Right atrium auricular region (tissue), 2 donors: ENCODE measurements at places on chromosomes 7 and 10. TPM values are rescaled to one million over a fixed set of nuclear protein-coding genes. Genes with fewer than 3 reads are reported as not detected.

- DNase-seq = peak; percentile 58
These were observed 766 bp downstream of the BAMBI start for GRCh38 chr10:28677888-28678686.

GRCh38 chr10:112763916-112764520 lies 186.0 kb upstream of the TCF7L2 start:
- DNase-seq = no peak

The COL1A2 gene
- 228 TPM for total RNA-seq

- DNase-seq = no peak
These were observed 5.2 kb downstream of the EBF3 start for GRCh38 chr10:129958629-129959543.

DNA sequence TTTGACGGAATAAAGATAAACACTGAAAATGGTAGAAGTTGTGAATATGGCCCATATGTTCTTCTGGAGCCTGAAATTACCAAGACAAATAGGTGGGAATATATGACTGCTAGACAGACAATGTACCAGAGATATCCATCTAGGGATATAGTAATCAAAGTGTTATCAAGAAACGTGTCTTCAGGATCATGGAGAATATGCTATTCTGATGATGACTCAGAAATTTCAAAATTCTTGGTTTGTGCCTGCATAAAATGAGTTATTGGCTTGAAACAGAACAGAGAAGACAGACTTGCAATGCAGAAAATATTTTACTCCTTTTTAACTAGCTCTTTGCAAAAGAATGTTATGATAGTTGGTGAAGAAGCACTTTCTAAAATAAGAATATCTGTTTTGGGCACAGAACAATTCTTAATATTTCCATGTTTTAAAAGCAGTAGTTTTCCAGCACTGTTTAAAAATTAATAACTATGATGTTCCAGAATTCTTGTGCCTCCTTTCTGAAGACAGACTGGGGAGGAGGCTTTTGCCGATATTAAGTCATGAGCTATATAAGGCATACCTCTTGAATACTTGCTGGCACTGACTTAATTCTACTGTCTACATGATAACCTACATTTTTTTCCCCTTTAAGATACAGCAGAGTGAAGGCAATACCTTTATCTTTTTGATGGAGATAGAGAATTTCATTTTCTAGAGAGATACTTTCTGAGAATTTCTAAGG lies 34.4 kb upstream of the CABCOCO1 start:
- DNase-seq = no peak

The MSS51 gene
- total RNA-seq = 2.0 TPM

- DNase-seq = peak; percentile 58
These were observed 293.9 kb downstream of the CCDC3 start for GRCh38 chr10:12707461-12708185.

The CLEC5A gene
- total RNA-seq = 1.0 TPM

DNA sequence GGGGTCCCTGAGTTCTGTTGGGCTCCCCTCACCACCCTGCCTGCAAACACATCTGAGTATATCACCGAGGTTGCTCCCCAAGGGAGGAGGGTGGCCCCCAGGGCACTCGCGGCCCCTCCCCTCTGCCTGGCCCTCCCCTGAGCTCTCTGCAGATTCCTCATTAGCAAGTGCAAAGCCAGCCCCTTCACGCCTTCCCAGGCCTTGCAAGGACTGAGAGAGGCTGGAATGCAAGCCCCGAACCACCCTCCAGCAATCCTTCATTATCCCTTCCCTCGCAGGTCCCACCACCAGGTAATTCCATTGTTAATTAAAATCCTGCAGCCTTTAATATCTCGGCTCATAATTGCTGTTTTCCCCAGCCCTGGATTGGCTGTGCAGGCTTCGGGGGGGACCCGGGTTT lies 35.3 kb upstream of the MYL10 start:
- DNase-seq = no peak

DNA sequence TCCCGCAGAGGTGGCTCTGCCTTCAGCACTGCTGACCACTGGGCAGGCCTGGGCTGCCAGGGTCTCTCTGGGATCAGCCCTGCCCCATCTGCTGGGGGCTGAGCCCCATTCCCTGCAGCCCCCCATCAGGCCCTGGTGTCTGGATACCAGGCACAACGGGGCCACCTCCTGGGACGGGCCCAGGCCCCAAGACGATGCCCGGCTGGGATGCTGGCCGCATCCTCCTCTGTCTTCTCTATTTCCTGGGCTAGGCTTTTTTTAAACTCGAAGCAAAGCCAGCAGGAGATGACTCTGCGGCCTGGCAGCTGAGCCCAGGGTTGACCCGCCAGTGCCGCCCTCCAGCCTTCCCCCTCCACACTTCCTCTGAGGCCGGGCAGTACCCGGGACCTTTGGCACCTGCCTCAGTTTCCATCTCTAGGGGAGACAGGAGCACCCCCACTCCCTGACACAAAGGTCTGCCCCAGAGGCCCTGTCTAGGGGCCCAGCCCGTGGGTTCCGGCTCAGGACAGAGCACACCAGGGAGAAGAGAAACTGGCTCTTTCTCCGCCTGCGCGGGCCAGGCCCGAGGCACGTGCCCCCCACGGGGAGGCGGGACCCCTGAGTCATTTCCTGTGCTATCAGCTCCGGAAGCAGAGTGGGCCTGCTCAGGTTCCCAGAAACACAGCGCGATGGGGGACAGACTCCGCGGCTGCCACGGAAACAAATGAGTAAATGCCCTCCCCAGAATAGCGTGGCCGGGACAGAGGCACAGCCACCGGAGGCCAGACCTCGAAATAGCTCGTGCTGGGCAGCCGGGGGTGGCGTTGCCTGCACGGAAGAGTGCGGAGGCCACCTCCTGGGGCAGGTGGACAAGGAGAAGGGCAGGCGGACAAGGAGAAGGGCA lies 84.6 kb upstream of the PDGFA start:
- DNase-seq = peak; percentile 94

The UPK3B gene
- total RNA-seq = 78.8 TPM

The IL2RA gene
- total RNA-seq = 0.30 TPM

The TSPAN12 gene
- 55.8 TPM for total RNA-seq

GRCh38 chr10:32104622-32105509 lies 48.6 kb upstream of the KIF5B start:
- no peak for DNase-seq

DNA sequence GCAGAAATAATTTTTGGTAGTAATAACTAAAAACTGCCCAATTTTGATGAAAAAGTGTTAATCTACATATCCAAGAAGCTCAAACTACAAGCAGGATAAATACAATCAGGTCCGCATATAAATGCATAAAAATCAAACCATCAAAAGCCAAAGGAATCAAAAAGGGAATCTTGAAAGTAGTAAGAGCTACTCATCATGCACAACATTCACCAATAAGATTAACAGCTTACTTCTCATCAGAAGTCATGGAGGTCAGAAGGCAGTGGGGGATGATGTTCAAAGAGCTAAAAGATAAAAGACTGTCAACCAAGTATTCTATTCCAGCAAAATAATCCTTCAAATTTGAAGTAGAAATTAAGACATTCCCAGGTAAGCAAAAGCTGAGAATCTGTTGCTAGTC lies 76.4 kb downstream of the CRPPA start:
- no peak for DNase-seq

GRCh38 chr7:119935418-119936025 lies 337.5 kb upstream of the KCND2 start:
- DNase-seq = no peak

DNA sequence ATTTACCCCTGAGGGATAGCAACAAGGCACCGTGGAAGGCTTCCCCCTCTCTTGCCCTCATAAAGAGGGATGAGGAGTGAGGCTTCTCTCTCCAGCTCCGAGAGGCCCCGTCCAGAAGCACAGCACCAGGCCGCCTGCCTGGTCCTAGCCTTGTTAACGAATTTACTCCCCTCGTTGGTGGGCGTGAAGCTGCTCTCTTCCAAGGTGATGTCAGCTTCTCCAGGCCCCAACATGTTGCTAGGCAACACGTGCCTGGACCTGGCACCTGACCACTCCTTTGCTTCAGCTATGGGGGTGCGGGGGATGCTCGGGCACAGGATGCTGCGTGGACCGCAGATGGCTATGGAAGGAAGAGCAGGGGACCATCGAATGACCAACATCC lies 135.2 kb upstream of the MGMT start:
- DNase-seq = no peak

The OR2A7 gene
- 2.7 TPM for total RNA-seq

The WDR11 gene
- 12.7 TPM for total RNA-seq

DNA sequence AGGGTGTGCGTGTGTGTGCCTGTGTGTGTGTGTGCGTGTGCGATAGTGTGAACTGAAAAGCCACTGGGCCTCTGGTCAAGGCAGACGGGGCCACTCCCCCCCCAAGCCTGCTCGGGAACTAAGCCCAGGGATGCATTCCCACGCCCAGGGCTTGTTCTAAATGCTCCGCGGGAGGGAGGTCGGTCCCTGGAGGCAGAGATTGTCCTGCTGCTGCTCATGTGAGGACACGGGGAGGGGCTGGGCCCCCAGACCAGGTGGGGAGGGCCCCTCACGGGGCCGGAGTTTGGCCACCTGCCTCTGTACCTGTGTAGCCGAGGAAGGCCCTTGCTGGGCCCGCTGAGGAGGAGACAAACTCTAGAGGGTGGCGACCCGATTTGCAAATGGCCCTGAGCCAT lies 93.9 kb downstream of the PDGFA start:
- no peak for DNase-seq

- DNase-seq = no peak
These were observed 41.8 kb downstream of the FAM204A start for GRCh38 chr10:118300320-118300719.

DNA sequence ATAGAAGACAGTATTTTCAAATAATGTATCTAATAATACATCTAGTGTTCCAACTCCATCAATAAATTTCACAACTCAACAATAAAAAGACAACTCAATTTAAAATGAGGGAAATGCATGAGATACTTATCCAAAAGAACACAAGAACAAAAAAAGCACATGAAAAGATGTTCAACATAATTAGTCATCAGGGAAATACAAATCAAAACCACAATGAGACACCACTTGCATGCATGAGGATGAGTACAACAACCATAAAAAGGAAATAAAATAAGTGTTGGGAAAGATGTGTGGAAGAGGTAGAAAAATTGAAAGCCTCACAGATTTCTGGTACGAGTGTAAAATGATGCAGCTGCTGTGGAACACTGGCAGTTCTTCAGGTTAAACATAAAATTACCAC lies 111.6 kb upstream of the PTPRZ1 start:
- DNase-seq = no peak

DNA sequence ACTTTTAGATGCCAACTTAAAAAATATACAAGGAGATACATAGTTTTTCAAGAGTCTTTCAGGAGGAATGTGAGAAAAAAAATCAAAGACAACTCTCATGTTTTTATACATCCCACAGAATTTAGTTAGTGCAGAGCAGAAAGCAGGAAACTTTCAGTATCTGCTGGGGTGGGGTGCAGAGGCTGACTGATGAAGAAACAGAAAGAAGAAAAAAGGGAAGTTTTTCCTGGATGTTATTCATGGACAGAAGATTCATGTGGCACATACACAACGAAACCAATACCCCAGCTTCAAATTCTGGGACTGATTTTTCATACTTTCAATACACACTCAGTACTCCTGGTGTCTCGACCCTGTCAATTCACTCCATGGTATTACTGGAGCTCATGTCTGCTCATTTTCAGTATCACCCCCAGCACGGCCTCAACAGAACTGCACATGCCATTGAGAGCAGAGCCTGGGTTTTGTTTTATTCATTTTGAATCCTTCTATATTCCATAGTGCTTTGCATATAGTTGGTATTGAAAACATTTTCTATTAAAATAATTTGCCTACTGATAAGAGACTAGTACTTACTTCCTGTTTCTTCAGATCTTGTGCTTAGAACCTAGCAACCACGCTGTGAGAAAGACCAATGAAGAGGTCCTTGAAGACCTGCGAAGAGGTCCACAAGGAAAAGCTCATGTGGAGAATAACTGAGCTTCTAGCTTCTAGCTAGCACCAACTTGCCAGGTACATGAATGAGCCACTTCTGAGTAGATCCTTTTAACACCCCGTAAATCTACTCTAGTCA lies 49.0 kb downstream of the NDUFB2 start:
- no peak for DNase-seq

The CHST3 gene
- 45.4 TPM for total RNA-seq

DNA sequence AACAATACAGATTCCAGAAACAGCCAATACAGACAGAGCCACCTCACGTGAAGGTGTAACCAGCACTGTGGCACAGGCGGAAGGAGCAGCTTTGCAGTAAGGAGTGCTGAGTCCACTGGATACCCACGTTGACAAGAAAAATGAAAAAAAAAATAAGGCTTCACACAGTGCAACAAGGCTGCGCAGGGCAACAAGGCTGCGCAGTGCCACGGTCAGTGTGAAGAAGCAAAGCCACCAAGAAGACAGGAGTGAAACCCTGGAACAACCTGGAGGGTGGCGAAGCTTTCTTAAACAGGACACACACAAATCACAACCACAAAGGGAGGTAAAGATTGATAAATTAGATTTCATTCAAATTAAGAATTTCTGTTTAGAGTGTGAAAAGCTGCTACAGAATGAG lies 204.0 kb downstream of the MAD1L1 start:
- DNase-seq = no peak

The UPK3BL2 gene
- 0.89 TPM for total RNA-seq
